ENCODE measurements at places on chromosomes 7 and 10.

- no peak for DNase-seq
Measured at GRCh38 chr10:75429159-75429827, 2.1 kb upstream of the LRMDA start.

GRCh38 chr7:56083150-56083785, 9.5 kb downstream of the PHKG1 start:
- no peak for DNase-seq

DNA sequence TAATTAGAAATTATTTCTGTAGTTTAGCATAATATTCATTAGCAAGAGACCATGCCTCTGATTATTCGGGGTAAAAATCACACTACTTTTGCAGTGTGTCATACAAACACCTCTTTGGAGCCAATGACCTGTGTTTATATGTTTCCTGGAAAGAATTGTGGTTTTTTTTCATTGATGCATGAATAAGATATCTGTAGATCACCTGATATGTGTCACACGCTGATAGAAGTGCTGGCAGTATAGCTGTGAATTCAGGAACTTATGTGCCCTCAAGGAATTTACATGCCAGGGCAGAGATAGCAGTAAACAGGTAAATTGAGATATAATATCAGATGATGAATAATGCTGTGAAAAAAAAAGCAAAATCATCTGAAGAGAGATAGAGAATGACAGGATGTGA, 118.2 kb downstream of the VPS50 start:
- no peak for DNase-seq

GRCh38 chr10:43899224-43899959, 250.7 kb upstream of the ZNF32 start:
- DNase-seq: no peak

DNA sequence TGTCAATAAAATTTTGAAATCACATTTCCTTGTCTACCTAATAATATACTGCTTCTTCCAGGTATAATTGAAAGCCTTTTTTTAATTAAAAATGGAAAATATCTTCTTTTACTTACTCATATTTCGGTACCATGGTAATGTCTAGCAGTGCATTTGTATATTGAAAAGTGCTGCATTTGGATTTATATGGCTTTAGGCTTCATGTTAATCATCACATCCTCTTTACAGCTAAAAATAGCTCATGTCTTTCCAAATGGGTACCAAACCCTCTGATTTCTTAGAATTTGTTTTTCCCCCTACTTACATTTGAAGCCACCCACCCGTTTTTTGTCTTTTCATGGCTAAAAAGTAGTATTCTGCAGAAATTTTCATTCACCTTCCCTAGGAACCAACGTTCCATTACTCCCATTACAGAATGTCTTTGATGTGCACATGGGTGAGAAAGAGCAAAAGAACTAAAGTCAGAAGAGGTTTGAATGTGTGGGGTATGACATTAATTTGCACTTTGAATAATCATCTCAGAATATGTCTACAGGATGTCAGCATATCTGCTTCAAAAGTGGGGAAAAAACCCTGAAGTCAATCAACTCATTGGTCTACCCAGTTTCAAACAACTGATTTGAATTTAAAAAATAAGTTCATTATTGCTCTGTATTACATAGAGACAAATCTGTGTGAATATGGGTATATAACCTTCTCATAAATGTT, 935.9 kb downstream of the GATA3 start:
- DNase-seq: no peak

GRCh38 chr7:106421181-106421762, 136.5 kb upstream of the NAMPT start:
- peak; percentile 56 for DNase-seq

DNA sequence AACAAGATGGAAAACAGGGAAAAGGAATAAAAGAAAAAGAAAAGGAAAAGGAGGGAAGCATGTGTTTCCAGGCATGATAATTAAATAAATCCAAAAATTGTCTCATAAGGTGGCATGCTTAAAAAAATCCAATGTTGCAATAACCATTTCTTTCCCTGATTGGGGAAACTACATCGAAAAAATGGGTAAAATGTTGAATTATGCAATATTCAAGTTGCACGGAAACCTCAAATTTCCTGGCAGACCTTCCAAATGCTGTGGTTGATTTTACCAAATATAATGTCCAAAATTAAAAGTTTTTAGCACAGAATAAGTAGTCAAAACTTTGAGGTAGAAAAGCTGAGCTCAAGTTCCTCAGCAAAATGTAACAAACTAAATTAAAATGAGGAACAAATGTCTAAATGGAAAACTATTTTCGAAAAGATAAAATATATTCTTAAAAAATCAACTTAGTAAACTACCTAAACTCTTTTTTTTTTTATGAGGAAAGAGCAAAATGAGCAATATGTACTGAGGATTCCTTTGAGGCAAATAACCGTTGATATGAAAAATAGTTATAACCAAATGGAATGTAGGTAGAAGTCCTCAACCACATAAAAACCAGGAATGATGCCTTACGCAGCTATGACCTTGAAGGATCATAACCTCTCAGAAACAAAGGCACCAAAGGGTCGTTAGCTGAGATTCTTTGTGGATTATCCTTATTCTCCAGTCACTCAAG, 52.6 kb downstream of the MACC1 start:
- no peak for DNase-seq

DNA sequence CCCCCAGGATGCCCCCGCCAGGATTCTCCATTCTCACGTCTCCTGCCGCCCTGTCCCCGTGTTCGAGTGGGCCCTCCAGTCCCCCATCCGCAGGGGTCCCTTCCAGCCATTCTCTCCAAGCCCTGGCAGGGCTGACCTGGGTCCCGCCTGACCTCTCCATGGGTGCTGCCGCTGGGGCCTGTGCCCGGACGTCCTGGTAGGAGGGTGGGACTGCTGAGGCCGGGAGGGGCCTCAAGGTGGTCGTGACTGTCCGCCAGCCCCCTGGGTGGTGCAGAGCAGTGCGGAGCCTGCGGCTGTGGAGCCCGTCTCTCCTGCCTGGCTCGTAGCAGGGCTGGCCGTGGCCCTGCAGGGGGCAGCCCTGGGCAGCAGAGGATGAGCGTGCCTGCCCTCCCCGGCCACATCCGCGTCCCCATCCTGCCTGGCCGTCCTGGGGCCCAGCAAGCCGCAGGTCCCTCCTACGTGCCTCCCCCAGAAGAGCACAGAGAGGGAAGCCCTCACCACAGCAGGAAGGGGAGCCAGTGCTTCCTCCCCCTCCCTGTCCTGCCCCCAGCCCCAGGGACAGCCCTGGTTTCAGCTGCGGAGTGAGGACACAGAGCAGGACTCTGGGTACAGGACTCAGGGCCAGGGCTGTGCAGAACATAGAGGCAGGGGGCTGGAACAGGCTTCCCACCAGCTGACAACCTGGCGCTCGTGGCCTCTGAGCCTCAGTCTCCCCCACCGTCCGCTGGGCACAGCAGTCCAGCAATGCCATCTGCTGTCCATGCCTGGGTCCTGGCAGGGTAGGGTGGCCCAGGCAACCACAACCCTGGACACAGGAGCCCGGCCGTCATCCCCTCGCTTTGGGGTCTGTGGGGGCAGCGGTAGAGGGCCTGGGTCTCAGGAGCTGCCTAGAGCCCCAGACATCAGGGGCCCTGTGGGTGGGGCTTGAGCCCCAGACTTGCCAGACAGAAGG, 1.5 kb upstream of the GRIFIN start:
- peak; percentile 65 for DNase-seq

DNA sequence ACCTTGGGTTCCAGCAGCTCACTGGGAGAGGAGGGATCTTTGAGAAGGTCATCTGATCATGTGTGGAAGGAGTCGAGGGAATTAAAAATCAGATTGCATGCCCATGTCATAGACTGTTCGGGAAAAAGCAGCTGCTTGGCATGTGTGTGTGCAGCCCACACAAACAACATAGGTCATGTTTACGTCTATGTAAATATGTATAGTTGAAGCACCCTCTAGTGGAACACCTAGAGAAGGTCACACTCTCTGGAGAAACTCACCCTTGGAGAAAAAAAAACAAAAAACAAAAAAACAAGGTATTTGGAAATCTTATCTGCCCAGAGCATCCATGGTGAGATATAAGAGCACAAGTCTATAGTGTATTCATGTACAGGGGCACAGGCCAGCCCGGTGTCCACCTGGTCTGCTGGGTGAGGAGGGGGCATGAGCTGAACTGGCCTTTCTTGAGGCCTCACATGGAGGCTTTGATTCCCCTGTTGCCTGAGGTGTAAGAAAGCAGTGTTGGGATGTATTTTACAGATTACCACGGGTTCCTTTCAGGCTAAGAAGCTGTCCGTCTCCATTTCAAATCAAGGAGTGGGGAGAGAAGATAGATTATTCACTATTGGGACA, 98.0 kb downstream of the NPY start:
- peak; percentile 13 for DNase-seq

DNA sequence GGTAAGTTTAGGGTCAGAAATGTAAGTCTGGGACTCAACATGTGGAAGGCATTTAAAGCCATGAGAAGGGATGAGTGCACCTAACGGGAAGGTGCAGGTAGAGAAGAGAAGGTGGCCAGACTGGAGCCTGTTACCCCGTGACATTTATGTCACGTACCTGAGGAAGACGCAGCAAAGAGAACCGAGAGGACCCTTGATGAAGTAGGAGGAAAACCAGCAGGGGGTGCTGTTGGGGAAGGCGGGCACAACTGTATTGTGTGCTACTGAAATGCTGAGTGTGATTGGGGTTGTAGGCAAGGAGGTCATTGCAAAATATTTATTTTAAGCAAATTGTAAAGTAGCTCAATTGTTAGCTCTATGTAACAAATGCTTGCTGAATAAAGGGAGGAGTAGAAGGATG, 338.2 kb upstream of the PRKCQ start:
- DNase-seq: no peak

GRCh38 chr10:53396876-53397275, 624.3 kb upstream of the MBL2 start:
- no peak for DNase-seq

DNA sequence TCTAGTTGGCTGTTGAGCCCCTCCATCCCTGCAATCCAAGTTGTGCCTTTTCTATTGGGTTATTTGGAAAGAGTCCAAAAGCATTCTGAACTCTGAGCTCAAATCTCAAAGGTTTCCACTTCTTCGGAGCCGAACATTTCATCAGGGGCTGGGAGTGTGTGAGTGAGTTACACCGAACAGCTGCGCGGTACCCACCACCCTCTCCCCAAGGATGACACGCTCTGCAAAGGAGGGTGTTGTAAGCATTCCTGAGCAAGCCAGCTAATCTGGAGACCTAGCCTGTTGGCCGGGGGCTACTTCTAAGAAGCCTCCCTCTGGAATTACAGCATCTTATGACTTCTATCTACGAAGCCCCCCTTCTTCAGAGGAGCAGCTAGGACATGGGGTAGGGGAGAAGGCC, 270.5 kb downstream of the CREB5 start:
- DNase-seq: no peak

- no peak for DNase-seq
Measured at GRCh38 chr10:121076776-121077715, 225.9 kb downstream of the WDR11 start.

GRCh38 chr10:87931836-87932230, 68.4 kb downstream of the PTEN start:
- no peak for DNase-seq

DNA sequence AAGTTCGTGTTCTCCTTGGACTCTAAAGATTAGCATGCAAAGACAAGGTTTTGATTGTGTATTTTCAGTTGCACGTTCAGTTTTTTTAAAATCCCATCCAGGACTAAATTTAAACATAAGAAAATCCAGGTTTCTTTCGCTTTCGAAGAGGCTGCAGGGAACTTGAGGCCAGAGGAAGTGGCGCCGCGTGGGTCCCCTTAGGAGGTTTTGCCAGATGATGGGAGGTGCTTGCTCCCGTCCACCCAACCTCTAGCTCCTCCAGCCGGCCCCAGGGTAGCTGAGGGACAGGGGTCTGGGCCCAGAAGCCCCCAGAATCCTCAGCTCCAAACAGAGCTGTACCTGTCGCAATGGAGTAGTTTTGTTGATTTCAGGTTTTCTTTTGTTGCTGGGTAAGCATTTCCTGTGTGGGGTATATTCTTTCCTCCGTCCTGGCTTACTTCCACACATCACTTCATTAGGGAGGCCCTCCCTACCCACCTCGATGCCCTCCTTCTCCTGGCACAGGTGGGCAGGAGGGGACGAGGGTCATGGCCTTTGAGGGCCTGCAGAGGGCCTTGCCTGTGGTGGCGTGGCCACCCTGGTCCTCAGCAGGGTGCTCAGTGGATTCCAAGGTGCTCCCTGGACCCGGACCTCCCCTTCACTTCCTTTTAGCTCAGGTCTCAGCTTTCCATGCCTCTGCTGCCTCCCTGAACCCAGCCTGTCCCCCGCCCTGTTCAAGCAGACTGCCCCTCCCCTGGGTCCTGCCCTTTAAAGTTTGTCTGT, 32.6 kb downstream of the LHPP start:
- no peak for DNase-seq

DNA sequence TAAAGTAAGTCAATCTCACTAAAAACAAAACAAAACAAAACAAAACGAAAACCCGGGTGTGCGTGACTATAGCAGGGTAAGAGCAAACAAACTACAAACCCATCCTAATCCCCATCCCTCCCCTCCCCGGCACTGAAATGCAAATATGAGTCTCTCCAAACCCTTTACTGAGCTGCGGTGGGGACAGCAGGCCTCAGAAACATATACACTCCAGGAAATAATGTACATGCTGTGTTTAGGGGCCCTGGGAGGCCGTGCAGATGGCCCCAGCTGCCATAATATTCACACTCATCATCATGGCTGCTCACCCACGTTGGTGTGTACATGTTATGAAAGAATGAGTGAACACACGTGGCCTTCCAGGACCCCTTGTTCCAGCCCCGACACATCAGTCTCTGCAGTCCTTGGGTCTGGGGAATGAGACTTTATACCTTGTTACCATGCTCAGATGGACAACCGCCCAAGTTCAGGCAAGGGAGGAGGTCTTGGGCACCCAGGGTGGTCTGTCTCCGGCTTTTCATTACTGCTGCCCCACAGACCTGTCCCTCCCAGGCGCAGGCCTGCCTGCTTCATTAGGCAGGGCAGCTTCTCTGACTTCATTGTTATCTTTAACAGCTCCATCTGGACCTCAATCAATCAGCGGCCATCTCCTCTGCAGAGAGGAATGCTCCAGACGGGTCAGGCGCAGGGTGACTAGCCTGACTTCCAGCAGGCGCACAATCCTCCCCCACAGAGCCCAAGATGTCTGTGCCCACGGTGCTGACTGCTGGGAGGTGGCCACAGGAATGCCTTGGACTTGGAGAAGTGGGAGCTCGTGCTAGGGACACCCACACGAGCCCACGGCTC, 20.6 kb downstream of the HSPA12A start:
- peak; percentile 83 for DNase-seq

DNA sequence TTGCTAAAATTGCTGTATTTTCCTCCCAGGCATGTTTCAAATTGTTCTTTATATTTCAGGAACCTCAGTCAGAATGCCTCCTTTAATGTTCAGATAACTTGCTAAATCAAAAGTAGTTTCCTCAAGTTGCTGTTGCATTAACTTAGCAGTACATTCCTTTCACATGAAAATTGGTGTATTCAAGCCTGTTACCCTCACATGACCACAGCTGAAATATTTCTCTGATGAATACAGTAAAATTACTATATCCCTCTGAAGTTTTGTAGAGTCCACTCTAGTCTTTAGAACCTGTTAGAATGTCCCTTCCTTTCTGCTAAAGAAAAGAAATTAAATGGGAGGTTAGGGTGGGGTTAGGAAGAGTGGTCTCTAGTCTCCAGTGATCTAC, 24.5 kb upstream of the C1GALT1 start:
- DNase-seq: no peak

GRCh38 chr7:67549126-67549525, 552.5 kb downstream of the TYW1 start:
- DNase-seq: no peak

GRCh38 chr10:102669206-102670064, 25.2 kb downstream of the TRIM8 start:
- DNase-seq: peak; percentile 71

GRCh38 chr10:131031346-131031745, 280.2 kb downstream of the TCERG1L start:
- DNase-seq: no peak

- no peak for DNase-seq
Measured at GRCh38 chr7:17402628-17403278, 104.3 kb downstream of the AHR start.

Measured in SJSA1 (cell line).